ENCODE measurements at places on chromosomes 11 and 22. TPM values are rescaled to one million over a fixed set of nuclear protein-coding genes. Genes with fewer than 3 reads are reported as not detected.

GRCh38 chr22:27420195-27420816 lies 381.2 kb downstream of the MN1 start:
- DNase-seq, result peak; percentile 57

DNA sequence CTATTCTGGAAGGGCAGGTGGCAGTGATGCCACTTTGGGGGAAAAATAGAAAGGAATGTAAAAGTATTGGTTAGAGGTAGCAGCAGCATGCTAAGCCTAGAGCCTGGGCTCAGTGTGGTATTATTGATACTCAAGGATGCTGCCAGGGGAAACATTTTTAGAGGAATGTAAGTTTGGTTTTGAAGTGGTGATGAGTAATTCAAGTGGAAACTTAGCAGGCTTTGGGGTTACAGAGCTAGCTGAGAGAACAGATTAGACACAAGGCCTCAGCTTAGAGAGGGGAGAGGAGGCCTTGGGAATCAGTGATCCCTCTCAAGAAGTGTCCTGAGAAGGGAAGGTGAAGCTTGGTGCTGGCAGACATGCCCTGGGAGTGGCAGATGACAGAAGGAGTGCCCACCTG lies 32.9 kb upstream of the DDI1 start:
- no peak for DNase-seq

The GLYATL1 gene
- not detected for polyA plus RNA-seq

DNA sequence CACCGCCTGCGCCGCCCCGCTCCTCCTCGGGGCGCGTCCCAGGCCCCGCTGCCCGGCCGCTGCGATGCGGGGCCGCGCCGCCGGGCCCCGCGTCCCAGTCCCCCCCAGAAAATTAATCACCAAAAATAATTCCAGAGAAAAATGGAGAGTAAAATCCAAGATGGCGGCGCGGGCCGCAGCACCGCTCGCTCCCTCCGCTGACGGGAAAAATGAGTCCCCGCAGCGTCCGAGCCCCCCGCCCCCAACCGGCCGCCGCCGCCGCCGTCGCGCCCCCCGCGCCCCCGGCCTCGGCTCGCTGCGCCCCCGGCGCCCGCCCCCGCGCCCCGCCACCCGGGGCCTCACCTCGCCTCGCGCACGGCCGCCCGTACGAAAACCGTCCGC lies at the start of gene KMT5B:
KMT5B (minus strand) TSS at position 162 of the 381 bp plus-strand sequence. CDS start 23,220 bp downstream, outside the sequence.
- peak; percentile 81 for DNase-seq

The FGF4 gene
- polyA plus RNA-seq, result 5.6 TPM

DNA sequence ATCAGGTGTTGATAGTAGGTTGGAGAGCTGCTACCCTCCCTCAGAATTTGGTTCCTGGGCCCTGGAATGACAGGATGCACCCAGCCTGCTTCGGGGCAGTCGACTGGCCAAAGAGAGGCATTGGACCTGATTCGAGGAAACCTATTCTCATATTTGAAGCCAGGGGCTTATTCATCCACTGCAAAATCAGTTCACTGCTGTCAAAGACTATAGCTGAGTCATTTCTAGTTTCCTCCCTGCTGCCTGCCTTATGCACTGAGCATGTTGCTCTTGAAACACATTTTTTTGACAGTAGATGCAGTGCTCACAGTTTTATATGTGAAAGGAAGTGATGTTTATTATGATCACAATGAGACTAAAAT lies 565.4 kb downstream of the ETS1 start:
- DNase-seq, result no peak

DNA sequence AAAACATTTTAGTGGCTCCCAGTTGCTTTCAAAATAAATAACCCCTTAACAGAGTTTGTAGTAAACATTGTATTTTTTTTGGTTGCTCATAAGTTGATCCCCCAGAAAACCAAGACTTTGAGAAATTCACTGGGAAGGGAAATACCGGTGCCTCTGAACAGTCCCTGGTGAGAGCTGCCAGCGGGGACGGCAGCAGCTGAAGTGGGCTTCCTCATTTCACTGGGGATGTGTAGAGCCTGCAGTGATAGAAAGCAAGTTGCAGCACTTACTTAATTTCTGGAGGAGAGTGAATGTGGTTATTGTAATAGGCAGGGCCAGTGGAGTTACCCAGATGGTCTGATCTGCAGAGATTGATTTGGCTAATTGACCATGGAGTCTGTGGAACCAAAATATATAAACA lies 18.6 kb upstream of the MCHR1 start:
- DNase-seq, result no peak

DNA sequence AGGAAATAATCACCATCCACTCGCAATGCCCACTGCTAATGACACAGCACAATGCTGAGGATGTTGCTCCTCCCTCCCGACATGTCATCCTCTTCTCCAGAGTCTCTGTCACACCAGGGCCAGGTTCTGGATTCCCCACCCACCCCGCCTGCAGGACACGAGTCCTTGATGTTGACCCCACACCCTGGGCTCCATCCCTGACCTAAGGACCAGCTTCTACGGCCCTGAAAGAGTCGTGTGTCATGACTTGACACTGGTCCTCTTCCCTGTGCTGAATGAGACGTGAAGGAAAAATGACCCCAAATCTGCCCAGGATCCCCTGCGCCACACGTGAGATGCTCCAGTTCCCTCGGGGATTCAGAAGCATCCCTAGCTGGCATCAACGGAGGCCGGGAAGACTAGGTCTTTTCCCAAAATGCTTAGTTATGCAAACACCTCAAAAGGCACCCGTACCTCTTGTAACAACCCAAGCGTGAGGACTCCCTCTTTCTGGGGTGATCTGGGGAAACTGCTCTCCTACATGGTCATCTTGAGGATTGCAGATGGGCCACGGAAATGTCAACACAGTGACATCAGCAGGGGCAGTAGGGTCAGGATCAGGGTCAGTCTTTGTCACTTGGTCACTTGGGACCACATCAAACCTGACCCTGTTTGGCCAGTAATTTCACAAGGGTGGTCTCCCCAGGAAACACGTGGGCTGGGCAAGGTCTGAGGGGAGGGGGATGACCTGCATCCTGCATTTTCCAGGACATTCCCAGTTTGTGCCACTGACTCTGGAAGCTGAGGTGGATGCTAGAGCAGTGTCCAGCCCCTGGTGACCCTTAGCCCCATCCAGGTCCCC lies 42.0 kb downstream of the IGLL5 start:
- DNase-seq, result no peak

The TBX1 gene
- polyA plus RNA-seq, result 15.9 TPM

DNA sequence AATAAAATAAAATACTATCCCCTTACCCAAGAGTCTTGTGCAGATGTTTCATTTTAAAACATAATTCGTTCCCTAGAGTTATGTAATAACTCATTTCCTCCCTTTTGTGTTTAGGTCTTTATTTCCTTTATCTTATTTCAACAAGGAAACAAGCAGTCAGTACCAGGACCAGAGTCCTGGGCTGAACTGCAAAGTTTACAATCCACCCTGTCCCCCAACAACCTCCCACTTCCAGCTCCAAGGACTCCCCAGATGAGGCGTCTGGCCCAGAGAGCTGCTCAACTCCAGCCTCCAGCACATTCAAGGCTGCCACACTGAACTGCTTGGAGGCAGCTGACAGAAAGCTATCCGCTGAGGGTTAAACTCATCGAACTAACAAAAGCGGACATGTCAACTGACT lies 4.5 kb downstream of the POLDIP3 start:
- DNase-seq, result no peak

The KCNA4 gene
- 0.30 TPM for polyA plus RNA-seq

GRCh38 chr11:23569547-23569946 lies 709.3 kb upstream of the CCDC179 start:
- no peak for DNase-seq

The TPBGL gene
- 0.20 TPM for polyA plus RNA-seq

- peak; percentile 20 for DNase-seq
These were observed 109.3 kb downstream of the GGTLC2 start for GRCh38 chr22:22753526-22754267.

DNA sequence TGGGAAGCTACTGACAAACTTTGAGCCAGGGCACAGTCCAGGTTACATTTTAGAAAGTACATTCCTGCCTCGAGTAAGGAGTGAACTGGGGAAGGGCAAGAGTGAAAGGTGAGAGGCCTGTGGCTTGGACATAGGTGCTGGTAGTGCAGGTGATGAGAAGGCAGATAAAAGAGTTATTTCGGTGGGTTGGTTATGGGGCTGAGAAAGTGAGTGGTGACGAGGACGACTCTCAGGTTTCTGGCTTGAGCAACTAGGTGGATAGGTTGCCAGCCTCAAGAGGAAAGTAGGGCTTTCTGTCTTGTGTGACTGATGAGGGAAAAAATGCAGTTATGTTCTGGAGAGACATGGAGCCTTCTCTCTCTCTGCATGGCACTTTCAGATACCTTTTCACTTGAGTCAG lies 3.7 kb downstream of the POLR2F start:
- no peak for DNase-seq

DNA sequence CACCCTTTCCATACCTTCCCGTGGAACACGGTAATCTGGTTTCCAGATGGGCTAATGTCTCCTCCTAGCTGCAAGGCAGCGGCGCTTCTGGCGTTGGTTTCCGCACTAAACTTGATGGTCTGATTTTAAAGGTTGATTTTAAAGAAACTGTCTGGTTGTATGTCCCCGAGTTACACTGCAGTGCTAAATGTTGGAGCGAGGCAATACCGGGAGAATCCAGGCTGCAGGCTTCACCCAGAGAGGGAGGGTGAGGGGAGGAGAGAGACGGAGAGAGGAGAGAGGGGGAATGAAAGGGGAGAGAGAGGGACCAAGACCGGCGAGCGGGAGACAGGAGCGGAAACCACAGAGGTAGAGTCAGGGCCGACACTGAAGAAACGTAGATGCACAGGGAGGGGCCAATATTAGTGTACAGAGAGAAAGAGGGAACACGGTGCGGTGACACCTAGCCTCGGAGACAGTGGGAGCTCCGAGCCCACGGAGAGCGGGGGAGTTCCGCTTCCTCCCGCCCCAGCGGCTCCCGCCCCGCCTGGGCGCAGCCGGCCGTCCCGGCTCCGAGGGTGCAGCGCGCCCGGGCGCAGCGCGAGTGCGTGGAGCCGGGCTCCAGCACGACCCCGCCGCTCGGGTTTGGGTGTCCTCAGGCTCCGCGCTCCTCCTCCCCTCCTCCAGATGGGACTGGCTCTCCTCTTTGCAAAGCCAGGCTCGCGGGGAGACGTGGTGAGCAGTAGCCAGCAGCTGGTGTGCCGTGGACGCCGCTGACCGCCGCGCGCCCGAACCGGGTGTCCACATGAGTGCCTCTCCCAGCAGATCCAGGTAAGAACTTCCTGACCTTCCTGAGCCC lies 71.9 kb upstream of the GRAMD1B start:
- peak; percentile 25 for DNase-seq

- DNase-seq, result no peak
These were observed 19.6 kb downstream of the RTN4R start for GRCh38 chr22:20248461-20248978.

GRCh38 chr11:47705721-47706120 lies 9.4 kb downstream of the AGBL2 start:
- DNase-seq, result no peak

DNA sequence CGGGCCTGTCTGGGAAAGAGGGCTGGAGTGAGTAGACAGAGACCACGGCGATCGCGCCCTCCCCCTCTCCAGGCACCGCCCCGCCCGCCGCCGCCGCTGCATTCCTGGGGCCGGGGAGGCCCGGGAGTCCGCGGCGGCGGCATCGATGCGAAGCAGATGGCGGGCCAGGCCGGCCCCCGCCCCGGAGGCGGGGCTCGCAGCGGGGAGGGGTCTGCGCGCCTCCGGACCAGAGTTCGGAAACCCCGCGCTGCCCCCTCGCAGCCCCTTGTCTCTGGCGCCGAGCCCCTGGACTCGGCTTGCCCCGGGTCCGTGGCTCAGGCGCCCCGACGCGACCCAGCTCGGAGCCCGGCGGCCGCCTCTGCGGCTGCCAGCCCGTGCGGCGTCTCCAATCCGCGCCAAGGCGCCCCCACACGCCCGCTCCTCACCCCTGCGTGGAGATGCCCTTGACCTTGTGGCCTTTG lies 1.3 kb downstream of the SCARF2 start:
- no peak for DNase-seq

GRCh38 chr11:37076866-37077265 lies 478.8 kb upstream of the RAG2 start:
- DNase-seq, result no peak

DNA sequence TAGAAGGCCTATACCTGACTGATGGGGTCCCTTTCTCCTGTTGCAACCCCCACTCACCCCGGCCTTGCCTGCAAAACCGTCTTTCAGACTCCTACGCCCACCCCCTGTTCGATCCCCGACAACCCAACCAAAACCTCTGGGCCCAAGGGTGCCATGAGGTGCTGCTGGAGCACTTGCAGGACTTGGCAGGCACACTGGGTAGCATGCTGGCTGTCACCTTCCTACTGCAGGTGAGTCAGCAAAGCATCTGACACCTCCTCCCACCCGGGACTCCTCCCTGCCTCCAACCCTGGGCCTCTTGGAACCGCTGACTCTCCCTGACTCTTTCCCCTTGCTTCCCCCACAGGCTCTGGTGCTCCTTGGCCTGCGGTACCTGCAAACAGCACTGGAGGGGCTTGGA lies 1.2 kb downstream of the ROM1 start:
- DNase-seq, result no peak

DNA sequence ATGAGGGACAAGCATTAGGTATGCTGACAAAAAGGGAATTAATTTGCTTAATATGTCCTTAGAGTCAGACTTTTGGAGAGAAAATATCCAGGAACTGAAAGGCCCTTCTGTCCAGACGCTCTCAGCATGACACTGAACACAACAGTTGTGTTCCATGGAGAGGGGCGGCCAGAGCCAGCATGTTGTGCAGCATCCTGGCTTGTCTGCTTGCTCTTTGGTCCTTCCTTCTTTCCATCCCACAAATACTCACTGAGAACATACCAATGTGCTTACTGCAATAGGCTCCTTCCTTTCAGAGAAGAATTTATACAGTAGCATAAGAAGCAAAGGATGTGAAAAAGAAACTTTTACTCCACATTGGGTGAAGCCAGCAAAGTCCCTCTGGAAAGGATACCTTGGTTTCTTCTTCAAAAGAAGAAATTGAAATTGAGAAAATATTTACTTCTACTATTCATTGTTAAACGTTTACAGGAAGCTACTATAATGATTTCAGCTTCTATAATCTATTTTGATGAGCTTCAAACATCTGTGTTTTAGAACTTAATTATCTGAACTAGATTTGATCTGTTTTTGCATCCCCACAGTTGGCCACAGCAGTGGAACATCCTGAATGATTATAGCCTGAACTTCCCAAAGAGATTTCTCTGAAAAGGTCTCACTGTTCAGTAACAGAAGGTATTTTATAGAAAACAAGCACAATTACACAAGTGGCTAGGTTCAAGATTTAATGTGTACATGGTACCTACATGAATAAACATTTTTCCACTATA lies 304.1 kb upstream of the PITPNB start:
- DNase-seq, result no peak

GRCh38 chr22:24145446-24146193 lies 35.7 kb upstream of the SUSD2 start:
- no peak for DNase-seq

The MS4A7 gene
- polyA plus RNA-seq, result 5.3 TPM

GRCh38 chr11:29305456-29306232 lies 711.2 kb downstream of the KCNA4 start:
- DNase-seq, result no peak

Data from muscle of arm (tissue), 14 donors.